ENCODE measurements at places on chromosomes 13 and 19. TPM values are rescaled to one million over a fixed set of nuclear protein-coding genes. Genes with fewer than 3 reads are reported as not detected.

The ELSPBP1 gene
- total RNA-seq = not detected

The SLC5A5 gene
- total RNA-seq = 1.6 TPM

The TIMM29 gene
- 22.6 TPM for total RNA-seq

The KCTD4 gene
- not detected for total RNA-seq

The WIZ gene
- 12.9 TPM for total RNA-seq

The CDX2 gene
- not detected for total RNA-seq

GRCh38 chr13:77737583-77738200, 40.2 kb downstream of the SLAIN1 start:
- H3K27me3 ChIP-seq = no peaks in the 10 kb centered on the region
- H3K36me3 ChIP-seq = peaks cover 19% of the 10 kb centered on the region
- H3K4me3 ChIP-seq = no peak overlapping the region
- H3K27ac ChIP-seq = no peak overlapping the region
- no peaks in the 10 kb centered on the region for H3K4me1 ChIP-seq

- peak; percentile 12 for DNase-seq
- H3K4me3 ChIP-seq = no peak overlapping the region
- peaks cover 31% of the 10 kb centered on the region for H3K4me1 ChIP-seq
These were observed 3.7 kb upstream of the CLPTM1 start for GRCh38 chr19:44951179-44952159.

GRCh38 chr13:49840675-49841074, 48.2 kb upstream of the KPNA3 start:
- no peak for DNase-seq
- H3K27me3 ChIP-seq = no peaks in the 10 kb centered on the region
- no peak overlapping the region for H3K4me3 ChIP-seq
- no peaks in the 10 kb centered on the region for H3K36me3 ChIP-seq
- no peak overlapping the region for H3K27ac ChIP-seq
- H3K4me1 ChIP-seq = no peaks in the 10 kb centered on the region

- H3K27me3 ChIP-seq = no peaks in the 10 kb centered on the region
- H3K4me3 ChIP-seq = no peak overlapping the region
- H3K27ac ChIP-seq = no peak overlapping the region
- no peak for DNase-seq
- no peaks in the 10 kb centered on the region for H3K4me1 ChIP-seq
- H3K36me3 ChIP-seq = no peaks in the 10 kb centered on the region
These were observed 670.5 kb upstream of the ARGLU1 start for GRCh38 chr13:107238262-107238981.

DNA sequence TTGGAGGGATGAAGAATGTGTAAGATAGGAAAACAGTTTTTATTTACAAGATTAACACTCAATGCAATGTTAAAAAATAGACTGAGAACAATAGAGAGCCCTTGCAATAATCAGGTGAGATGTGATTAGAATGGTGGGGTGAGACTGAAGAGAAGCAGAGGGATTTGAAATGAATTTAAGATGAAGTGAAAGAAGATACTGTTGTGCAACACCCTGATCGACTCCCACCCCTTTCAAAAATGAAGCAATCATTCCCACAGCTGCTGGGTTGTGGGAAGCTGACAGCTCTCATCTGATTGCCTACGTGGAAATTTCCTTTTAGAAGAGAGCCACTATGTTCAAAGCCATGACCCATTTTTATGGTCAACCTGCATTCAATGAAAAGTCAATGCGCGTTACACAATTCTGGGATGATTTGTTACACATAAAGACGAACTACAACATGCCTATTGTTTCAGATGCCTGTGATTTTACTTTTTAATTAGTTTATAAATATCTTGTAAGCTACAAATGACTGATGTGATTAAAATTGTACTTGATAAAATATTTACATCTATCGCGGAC, 1374.8 kb downstream of the PCDH9 start:
- H3K4me1 ChIP-seq = no peaks in the 10 kb centered on the region
- no peaks in the 10 kb centered on the region for H3K36me3 ChIP-seq
- no peak overlapping the region for H3K4me3 ChIP-seq
- DNase-seq = no peak

GRCh38 chr13:42272804-42273175, 838 bp downstream of the AKAP11 start:
- H3K36me3 ChIP-seq = no peaks in the 10 kb centered on the region
- no peaks in the 10 kb centered on the region for H3K27me3 ChIP-seq
- no peak for DNase-seq
- peak overlapping the region; percentile 64 for H3K27ac ChIP-seq

DNA sequence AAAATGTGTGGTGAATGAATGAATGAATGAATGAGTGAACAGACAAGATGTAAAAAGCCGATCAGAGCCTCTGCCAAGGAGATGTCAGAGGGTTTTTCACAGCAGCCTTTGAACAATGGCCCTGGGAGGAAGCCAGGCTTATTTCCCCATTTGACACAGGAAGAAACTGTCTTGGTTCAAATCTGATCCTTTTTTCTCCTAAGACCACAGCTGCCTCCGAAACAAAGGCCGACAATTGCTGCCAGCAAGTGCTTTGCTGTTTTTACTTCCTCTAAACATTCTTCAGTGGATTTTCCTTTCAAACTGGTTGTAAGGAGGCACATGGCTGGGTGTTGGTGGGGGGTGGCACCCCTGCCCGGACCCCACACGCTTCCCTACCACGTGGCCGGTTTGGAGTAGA, 44.2 kb upstream of the HOMER3 start:
- no peak overlapping the region for H3K27ac ChIP-seq
- no peak overlapping the region for H3K4me3 ChIP-seq
- H3K4me1 ChIP-seq = no peaks in the 10 kb centered on the region
- peaks cover 8% of the 10 kb centered on the region for H3K27me3 ChIP-seq
- DNase-seq = no peak

DNA sequence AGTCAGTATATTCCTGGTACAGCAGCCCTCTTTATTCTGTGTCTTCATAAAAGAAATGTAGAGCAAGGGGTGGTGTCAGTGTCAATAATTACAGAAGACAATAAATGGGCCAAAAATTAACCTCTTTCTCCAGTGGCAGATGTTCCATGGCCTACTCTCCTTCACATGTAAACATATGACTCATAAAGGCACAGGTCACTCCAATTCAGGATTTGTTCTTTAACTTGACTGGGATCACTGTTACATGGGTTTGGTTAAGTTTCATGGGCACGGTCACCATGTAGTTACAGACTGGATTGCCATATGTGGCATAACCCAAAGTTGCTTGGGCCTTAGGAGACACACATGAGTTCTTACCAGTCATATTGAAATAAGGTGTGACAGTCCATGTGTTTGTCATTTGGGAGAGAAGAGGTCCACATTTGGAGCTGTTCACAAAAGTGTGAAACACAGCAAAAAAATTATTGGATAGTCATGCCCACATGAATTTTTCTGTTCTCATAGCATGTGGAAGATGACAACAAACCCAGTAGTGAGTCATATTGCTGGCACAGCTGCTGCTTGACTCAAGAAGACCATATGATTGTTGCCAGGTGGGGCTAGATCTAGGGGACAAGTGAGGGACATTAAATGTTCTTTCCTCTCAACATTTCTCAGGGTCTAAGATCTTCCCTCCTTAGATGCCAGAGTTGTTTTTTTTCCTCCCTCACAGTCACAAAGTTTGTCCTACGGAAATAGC, 68.1 kb upstream of the HTR2A start:
- no peaks in the 10 kb centered on the region for H3K36me3 ChIP-seq
- peaks cover 4% of the 10 kb centered on the region for H3K27me3 ChIP-seq
- H3K27ac ChIP-seq = no peak overlapping the region
- H3K4me1 ChIP-seq = no peaks in the 10 kb centered on the region
- no peak for DNase-seq
- H3K4me3 ChIP-seq = no peak overlapping the region

- no peak overlapping the region for H3K27ac ChIP-seq
- H3K27me3 ChIP-seq = no peaks in the 10 kb centered on the region
- H3K4me3 ChIP-seq = no peak overlapping the region
- H3K4me1 ChIP-seq = no peaks in the 10 kb centered on the region
- DNase-seq = no peak
- no peaks in the 10 kb centered on the region for H3K36me3 ChIP-seq
These were observed 1421.3 kb downstream of the OLFM4 start for GRCh38 chr13:54449922-54450321.

DNA sequence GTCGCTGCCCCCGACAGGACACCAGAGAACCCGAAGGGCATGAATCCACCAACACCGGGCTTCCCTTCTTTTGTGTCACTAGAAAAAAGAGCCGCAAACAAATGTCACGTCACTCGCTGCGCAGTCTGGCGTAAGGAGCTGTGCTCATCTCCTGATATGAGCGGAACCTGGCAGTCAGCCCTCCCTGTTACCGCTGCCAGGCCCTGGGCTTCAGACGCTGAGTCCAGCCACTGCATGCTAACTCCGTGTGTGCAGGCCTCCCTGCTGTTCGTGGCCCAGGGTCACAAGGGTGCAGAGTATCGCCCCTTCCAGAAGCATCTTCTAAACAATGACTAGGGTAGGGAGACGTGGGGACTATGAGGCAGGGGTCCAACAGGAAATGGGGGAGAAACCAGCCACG, 71.3 kb downstream of the SLC7A1 start:
- H3K27ac ChIP-seq = no peak overlapping the region
- no peaks in the 10 kb centered on the region for H3K4me1 ChIP-seq
- DNase-seq = no peak
- H3K36me3 ChIP-seq = peaks cover 79% of the 10 kb centered on the region

Measured in CD4-positive, alpha-beta T cell (primary cell).